Aorta (tissue), 5 donors: ENCODE measurements at places on chromosomes 3 and 15. TPM values are rescaled to one million over a fixed set of nuclear protein-coding genes. Genes with fewer than 3 reads are reported as not detected.

DNA sequence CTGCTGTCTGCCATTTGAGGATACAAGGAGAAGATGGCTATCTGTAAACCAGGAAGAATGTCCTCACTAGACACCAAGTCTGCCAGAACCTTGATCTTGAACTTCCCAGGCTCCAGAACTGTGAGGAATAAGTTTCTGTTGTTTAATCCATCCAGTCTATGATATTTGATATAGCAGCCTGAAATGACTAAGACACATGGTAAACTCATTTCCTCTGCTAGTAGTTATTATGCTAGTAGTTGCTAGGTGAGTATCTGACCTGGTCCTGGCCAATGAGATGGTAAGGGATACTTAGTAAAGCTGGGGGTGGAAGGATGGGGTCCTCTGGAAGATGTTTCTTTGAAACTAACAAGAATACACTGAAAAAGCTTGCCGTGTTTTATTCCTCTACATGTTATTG, 280.7 kb upstream of the ARHGEF26 start:
- H3K27ac ChIP-seq: no peak overlapping the region
- no peaks in the 10 kb centered on the region for H3K4me1 ChIP-seq
- no peaks in the 10 kb centered on the region for H3K27me3 ChIP-seq
- no peak overlapping the region for H3K4me3 ChIP-seq
- H3K36me3 ChIP-seq: no peaks in the 10 kb centered on the region

- no peak overlapping the region for H3K27ac ChIP-seq
- H3K36me3 ChIP-seq: no peaks in the 10 kb centered on the region
- H3K27me3 ChIP-seq: no peaks in the 10 kb centered on the region
- H3K4me3 ChIP-seq: no peak overlapping the region
These were observed 84.5 kb downstream of the EFL1 start for GRCh38 chr15:82178061-82178460.

- no peak overlapping the region for H3K4me3 ChIP-seq
- H3K4me1 ChIP-seq: no peaks in the 10 kb centered on the region
- no peak for DNase-seq
- no peaks in the 10 kb centered on the region for H3K27me3 ChIP-seq
- no peaks in the 10 kb centered on the region for H3K36me3 ChIP-seq
These were observed 223.8 kb downstream of the RSRC1 start for GRCh38 chr3:158333736-158334135.

DNA sequence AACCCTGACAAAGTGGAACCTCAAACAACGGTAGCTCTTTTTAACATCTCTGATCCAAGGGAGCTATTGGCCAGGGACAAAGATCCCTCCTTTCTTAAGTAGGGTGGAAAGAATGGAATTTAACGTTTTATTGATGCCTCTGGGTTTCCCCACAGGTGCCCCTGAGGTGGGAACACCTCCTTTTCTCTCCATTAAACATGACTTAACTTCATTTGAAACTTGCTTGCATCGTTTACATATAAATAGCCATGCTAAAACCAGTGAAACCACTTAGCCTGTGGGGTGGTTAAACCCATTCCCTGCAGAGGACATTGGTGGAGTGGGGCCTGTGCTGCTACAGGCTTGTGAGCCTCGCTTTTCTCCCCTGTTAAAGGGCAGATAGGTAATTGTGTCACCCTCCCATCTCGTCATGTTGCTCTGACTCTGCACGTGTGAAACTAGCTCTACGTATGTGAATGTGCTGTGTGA, 9.7 kb downstream of the CGNL1 start:
- no peaks in the 10 kb centered on the region for H3K4me1 ChIP-seq
- no peaks in the 10 kb centered on the region for H3K27me3 ChIP-seq
- no peak overlapping the region for H3K4me3 ChIP-seq
- DNase-seq: no peak
- H3K27ac ChIP-seq: no peak overlapping the region

DNA sequence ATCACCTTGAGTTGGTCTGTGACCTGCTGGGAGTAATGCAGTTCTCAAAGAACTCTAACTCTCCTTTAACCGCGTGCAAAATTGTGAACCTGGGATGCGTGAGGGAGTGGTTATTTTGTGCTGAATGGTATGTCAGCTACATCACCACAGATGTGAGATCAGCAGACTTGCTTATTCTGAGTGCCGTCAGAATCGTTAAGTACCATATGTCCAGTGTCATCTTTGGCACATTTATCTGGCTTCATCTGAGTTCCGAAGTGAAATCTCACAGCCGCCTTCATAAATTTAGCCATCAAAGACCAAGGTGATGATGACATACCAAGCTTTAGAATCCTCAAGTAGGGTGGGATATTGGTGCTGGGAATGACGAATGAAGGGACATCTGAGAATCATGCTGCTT, 347.2 kb upstream of the TPRG1 start:
- H3K4me1 ChIP-seq: peaks cover 2% of the 10 kb centered on the region
- H3K27ac ChIP-seq: no peak overlapping the region
- no peak overlapping the region for H3K4me3 ChIP-seq

DNA sequence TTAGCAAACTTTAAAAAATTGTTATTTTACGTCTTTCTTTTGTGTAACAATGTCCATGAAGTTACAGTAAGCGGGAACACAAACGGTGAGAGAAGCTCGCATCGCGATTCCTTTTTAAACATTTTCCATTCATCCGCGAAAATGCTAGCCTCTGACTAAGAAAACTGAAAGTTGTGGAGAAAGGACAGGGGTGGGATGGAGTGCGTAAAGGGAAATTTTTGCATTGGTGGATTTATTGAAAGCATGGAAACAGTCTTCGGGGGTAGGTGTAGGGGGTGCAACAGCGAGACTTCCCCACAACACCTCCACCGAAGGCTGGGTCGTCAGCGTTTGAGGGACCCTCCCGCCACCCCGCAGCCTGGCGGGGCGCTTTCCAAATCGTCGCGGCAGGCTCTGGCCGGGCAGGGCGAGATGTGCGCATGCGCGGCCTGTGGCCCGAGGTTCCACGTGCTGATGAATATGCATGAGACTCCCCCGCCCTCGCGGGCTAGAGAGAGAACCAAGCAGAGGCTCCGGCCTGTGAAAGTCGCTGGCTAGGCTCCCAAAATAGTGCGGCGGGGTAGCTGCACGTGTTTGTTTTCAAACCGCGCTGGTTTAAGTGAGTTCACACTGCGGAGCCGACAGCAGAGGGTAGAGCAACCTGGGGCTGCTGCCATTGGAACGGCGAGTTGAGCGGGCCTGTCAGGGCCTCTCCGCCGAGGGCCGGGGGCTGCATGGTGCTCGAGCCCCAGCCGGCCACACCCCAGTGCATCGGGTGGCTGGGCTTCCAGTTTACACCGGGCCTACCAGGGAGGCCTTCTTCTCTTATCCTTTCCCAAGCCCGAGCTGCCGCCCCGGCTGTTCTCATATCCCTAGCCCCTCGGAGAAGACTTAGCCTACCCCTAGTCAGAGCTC, 9.9 kb downstream of the ZIC1 start:
- no peaks in the 10 kb centered on the region for H3K27me3 ChIP-seq
- no peak for DNase-seq
- H3K4me1 ChIP-seq: no peaks in the 10 kb centered on the region
- H3K4me3 ChIP-seq: no peak overlapping the region

DNA sequence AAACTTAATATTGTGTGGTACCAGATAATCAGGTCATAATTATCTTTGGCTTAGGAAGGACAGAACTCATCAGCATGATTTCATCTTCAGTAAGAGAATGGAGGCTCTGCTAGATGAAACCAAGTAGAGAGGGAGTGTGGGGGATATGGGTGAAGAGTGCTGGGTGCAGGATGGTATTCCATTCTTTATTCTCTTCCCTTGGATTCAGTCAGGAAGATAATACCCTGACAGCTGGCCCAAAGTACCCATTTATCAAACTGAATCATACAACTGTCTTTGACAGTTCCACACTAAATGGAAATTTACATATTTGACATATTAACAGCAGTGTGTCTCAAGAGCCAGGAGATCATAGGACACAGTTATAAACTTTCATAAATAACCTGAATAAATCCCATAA, 44.7 kb downstream of the GOLIM4 start:
- H3K27ac ChIP-seq: no peak overlapping the region
- H3K36me3 ChIP-seq: no peaks in the 10 kb centered on the region
- no peaks in the 10 kb centered on the region for H3K4me1 ChIP-seq

- no peaks in the 10 kb centered on the region for H3K4me1 ChIP-seq
- peaks cover 13% of the 10 kb centered on the region for H3K36me3 ChIP-seq
These were observed 2.2 kb upstream of the GRAMD2A start for GRCh38 chr15:72199721-72200212.

GRCh38 chr3:65004306-65004705, 316.5 kb upstream of the ADAMTS9 start:
- no peaks in the 10 kb centered on the region for H3K27me3 ChIP-seq
- no peaks in the 10 kb centered on the region for H3K36me3 ChIP-seq
- DNase-seq: no peak
- no peak overlapping the region for H3K4me3 ChIP-seq
- no peaks in the 10 kb centered on the region for H3K4me1 ChIP-seq

DNA sequence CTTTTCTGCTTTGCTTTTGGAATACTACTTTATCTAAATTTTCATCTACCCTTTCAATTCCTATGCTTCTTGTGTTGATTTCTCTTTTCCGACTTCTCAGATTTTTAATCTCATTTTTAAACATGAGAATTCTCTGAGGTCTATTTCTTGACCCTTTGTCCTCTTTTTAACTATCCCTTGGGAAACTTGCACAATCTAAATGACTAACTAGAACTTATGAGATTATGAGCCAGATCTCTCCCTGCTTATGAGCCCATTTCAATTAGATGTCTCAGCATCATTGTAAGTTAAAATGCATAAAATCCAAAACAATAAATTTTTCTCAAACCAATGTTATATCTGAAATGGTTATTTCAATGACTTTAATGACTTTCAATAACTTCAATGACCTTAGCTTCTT, 296.9 kb upstream of the AGTR1 start:
- H3K4me1 ChIP-seq: no peaks in the 10 kb centered on the region
- no peak overlapping the region for H3K4me3 ChIP-seq
- no peaks in the 10 kb centered on the region for H3K27me3 ChIP-seq

DNA sequence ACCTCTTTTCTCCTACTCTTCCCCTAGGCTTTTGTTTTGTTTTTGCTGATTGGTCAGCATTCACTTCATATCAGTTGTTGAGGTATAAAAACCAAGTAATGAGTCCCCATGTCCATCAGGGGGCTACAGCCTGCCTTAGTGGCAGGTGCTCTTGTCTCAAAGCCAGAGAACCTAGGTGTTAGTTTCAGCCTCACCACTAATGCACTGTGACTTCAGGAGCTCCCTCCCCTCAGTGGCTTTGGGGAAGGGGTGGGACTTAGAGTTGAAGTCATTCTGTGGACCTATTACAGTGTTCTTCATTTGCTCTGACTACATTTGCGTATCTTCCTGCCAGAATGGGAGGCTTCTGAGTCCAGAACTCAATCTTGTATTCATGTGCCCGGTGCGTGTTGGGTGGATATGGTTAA, 41.6 kb downstream of the NR2C2 start:
- H3K36me3 ChIP-seq: no peaks in the 10 kb centered on the region
- no peak for DNase-seq
- peaks cover 8% of the 10 kb centered on the region for H3K4me1 ChIP-seq
- H3K4me3 ChIP-seq: no peak overlapping the region

DNA sequence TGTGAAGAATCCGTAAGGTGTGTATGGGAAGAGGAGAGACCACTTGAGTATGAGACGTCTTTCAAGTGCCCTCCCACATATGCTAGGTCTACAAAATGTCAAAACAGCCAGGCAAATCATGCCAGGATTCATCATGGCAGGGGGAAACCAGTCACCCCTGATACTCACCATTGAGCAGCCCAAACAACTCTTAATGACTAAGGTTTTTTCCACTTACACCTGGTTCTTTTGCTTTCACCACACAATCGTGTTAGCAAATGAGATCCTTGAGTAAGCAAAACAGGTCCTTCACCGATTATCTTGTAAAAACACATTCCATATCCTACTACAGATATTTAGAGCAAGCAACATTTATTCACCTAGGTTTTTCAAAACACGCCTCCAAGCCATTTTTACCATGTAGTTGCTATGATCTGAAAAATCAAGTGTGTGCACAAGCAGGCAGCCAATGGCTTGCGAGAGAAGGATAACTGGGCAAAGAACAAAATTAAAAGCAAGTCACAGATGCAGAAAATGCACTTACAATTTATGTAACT, 177.5 kb upstream of the LPP start:
- H3K36me3 ChIP-seq: no peaks in the 10 kb centered on the region
- no peak for DNase-seq
- no peaks in the 10 kb centered on the region for H3K27me3 ChIP-seq

DNA sequence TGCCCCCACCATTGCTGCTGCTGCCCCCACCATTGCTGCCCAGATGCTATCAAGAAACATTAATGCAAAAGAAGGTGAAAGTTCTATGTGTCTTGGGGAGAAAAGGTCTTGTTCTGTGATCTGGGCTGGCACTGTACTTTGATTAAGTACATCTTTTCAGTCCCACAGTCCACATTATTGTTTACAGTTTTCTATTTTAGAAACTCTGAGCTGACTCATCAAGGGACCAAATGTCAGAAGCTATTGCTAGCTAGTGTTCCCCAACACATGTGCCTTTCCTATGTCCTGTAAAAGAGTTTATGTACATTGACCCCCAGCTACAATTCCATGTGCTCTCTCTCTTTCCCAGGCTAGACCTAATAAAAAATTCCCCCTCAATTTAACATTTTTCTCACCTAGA, 264.7 kb upstream of the NECTIN3 start:
- no peak overlapping the region for H3K4me3 ChIP-seq
- no peak for DNase-seq
- H3K27me3 ChIP-seq: no peaks in the 10 kb centered on the region
- no peaks in the 10 kb centered on the region for H3K36me3 ChIP-seq
- H3K27ac ChIP-seq: no peak overlapping the region

- no peaks in the 10 kb centered on the region for H3K27me3 ChIP-seq
- H3K27ac ChIP-seq: peak overlapping the region; percentile 70
- no peaks in the 10 kb centered on the region for H3K36me3 ChIP-seq
- no peak for DNase-seq
- H3K4me3 ChIP-seq: no peak overlapping the region
- peaks cover 16% of the 10 kb centered on the region for H3K4me1 ChIP-seq
These were observed 36.0 kb upstream of the SACM1L start for GRCh38 chr3:45653205-45653604.

- peaks cover 7% of the 10 kb centered on the region for H3K4me1 ChIP-seq
- H3K27me3 ChIP-seq: no peaks in the 10 kb centered on the region
- no peaks in the 10 kb centered on the region for H3K36me3 ChIP-seq
- H3K4me3 ChIP-seq: no peak overlapping the region
- peak; percentile 78 for DNase-seq
These were observed 28.4 kb downstream of the SMAD6 start for GRCh38 chr15:66730168-66731021.

DNA sequence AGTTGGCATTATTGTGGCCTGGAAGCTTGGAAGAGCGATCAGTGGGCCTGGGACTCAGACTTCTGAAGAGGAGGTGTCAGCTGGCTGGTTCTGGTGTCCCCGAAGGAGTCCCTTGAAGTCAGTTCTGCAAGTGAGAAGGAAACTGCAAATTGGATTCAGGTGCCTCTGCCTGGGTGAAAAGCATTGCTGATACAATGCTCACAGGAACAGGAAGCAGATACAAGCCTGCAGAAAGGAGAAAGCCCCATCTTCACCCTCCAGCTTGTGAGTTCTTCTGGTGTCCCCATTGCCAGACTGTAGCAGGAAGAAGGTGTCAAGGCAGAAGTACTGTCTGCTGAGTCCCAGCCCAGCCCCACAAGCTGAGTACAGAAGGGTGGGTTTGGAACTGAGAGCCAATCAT, 271.3 kb downstream of the PLOD2 start:
- H3K4me1 ChIP-seq: no peaks in the 10 kb centered on the region
- no peak overlapping the region for H3K27ac ChIP-seq
- H3K36me3 ChIP-seq: no peaks in the 10 kb centered on the region

GRCh38 chr3:171875923-171876412, 32.8 kb downstream of the TMEM212 start:
- DNase-seq: no peak
- H3K36me3 ChIP-seq: no peaks in the 10 kb centered on the region
- peaks cover 2% of the 10 kb centered on the region for H3K4me1 ChIP-seq
- H3K27ac ChIP-seq: peak overlapping the region; percentile 61
- no peak overlapping the region for H3K4me3 ChIP-seq

Gene MORF4L1
- 401 TPM for total RNA-seq
